Cardiac muscle cell (in vitro differentiated cells and primary cell): ENCODE measurements at places on chromosomes 2 and 18.

DNA sequence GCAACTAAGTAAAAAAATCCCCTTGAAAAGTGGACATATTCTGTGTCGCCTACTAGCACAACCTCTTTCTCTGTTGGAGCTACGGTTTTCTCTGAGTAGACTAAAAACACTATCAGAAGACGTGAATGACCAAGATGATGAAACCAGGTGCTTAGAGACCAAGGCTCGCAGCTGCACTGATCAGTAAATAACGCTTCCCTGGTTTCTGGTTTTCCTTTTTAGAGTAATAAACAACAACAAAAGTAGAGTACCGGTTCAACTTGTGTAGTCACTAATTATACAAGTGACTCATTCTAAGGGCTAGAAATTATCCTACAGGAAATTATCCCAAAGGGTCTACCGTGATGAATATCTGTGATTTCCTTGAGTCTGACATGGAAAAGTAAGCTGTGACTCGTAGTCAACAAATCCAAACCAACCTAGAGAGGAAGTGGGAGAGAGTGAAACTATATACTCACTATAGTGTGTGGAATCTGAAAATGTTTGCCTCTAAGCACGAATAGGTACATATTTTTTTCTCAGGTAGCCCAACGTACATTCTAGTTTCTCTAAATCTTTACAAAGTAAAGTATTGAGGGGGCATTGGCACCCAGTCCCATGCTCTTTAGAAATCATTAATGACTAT is 17.8 kb downstream of the RASGRP3 start:
- DNase-seq: no peak

DNA sequence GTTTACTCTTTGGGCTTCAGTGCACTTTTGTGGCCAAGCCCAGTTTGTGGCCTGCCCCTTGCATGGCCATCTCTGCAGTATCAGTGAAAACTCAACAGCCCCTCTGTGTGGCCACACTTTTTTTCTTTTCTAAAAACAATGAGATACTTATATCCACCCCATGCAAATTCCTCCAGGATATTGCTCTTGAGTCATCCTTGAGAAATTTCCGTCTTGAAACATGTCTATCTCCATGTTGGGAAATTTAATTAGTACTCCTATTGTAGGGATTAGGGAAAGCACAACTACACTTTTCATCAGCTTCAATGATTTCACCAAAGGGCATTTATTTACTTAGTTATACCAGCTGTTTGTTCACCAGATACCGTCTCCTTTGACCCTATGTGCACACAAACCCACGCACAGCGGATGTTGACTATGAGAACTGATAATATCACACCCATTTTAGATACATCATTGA is 993.1 kb downstream of the TSN start:
- DNase-seq: peak; percentile 98

- no peak for DNase-seq
Measured at GRCh38 chr2:70750320-70750719, 17.7 kb downstream of the ADD2 start.

GRCh38 chr18:45828917-45829811 is 3.7 kb downstream of the SIGLEC15 start:
- DNase-seq: no peak

GRCh38 chr2:206958261-206958660 is 18.9 kb downstream of the CPO start:
- DNase-seq: no peak

DNA sequence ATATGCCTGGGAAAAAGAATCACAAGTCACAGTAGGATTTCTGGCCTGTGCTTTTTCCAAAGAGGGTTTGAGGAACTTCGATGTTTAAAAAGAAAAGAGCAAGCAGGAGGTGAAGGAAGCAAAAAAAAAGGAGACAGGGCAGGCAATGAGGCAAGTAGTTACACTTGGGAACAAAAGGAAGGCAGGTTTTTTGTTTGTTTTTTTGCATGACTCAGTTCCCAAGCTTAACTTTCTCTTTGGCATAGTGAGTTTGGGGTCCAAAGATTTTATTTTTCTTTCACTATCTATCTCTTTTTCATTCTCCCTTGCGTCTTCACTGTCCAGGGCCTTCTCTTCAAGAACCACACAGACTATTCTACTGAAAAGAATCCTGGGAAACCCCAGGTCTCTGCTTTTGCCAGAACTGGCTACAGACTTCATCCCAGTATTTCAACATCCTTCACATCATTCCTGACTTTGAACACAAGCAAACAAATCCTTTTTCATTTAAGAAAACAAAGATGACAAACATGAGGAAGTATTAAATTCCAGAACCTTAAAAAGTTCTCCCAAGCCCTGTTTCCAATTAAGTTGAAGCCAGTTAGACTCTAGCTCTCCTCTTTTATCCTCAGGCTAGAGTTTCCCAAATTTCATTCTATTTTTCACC is 210.7 kb upstream of the RND3 start:
- no peak for DNase-seq

- DNase-seq: no peak
Measured at GRCh38 chr2:234691214-234691575, 194.3 kb upstream of the ARL4C start.

DNA sequence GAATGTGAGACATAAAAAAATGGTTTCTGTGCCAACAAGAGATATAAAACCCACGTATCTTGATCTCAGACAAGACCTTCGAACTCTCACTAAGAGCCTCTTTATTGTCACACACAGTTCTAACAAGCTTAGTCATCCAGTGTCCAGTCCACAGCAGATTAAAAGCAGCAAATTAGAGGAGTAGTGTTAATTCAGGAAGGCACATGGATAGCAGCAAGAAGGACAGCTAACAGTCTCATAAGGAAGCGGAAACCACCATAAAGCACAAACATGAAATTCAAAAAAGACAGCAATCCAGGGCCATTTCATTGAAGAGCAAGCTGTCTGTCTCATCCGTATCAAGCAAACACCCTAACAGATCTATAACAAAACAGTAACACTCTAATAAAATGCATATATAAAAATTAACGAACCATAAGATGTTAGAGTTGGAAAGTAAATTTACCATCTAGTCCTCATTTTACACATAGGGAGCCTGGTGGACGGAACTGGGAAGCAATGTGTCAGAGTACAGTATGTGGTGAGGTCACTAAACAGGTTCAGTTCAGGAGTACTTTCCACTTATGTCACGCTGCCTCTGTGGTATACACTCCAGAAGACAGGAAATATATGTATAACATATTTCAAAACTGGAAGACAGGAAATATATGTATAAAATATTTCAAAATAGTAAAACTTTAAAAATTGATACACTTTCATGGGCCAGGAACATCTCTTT is 18.3 kb downstream of the AAK1 start:
- peak; percentile 30 for DNase-seq

GRCh38 chr2:205524656-205525055 is 157.6 kb upstream of the NRP2 start:
- no peak for DNase-seq

GRCh38 chr2:132958887-132959286 is 288.9 kb upstream of the LYPD1 start:
- DNase-seq: no peak

- peak; percentile 45 for DNase-seq
Measured at GRCh38 chr2:157777427-157777826, 98.7 kb downstream of the ACVR1 start.

DNA sequence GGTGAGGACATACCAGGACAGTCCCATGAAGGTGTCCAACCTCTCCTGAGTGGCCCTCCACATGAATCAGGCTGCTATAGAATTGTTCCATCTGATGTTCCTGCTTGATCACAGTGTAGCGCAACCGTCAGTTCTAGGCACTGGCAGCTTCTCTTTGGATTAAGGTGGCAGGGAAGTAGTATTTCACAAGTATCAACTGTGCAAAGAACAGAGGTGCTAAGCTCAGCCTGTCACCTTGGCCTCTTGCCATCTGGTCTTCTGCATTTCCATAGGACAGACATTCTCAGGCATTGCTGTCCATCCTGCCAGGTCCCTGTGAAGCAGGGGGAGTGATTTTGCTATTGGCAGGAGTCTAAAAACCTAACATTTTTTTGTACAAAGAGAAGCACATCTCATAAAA is 182.2 kb upstream of the EPAS1 start:
- DNase-seq: peak; percentile 30

GRCh38 chr2:40955635-40956034 is 503.7 kb upstream of the SLC8A1 start:
- peak; percentile 8 for DNase-seq

GRCh38 chr2:75949385-75950030 is 238.8 kb upstream of the GCFC2 start:
- DNase-seq: no peak

DNA sequence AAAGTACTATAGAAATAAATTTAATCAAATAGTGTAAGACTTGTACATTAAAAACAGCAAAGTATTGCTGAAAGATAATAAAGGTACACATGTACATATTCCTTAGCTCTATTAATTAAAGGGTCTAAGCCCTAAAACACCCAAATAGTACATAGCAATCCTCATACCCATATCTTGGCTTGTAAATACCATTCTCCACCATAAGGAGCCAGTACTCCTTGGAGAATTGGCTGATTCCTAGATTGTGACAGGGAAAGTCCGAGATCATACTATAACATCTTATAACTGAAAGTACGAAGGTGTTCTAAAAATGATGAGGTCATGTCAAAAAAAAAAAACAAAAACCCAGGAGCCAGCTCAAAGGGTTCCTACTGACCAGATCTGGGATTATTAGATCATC is 614.6 kb downstream of the SUCLG1 start:
- no peak for DNase-seq

DNA sequence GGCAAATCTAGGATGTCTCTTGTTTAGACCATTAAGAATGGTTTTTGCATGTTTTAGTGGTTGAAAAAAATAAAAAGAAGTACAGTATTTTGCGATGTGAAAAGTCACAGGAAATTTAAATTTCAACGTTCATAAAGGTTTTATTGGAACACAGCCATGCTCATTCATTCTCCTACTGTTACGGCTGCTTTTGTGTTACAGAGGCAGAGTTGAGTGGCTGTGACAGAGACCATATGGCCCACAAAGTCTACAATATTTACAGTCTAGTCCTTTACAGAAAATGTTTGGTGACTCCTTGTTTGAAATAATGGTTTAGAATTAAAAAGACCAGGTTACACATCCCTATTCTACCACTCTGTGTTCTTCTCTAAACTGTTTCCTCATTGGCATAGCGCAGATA is 48.1 kb downstream of the MYOM1 start:
- no peak for DNase-seq

GRCh38 chr18:51171223-51171622 is 26.3 kb downstream of the MEX3C start:
- DNase-seq: no peak

GRCh38 chr18:44826418-44827259 is 146.0 kb downstream of the SETBP1 start:
- peak; percentile 75 for DNase-seq

GRCh38 chr2:96320728-96321622 is 4.1 kb upstream of the ITPRIPL1 start:
- DNase-seq: no peak

GRCh38 chr2:187011206-187011832 is 162.3 kb upstream of the ZSWIM2 start:
- no peak for DNase-seq

GRCh38 chr18:46555724-46556123 is 101.3 kb downstream of the LOXHD1 start:
- DNase-seq: peak; percentile 12

DNA sequence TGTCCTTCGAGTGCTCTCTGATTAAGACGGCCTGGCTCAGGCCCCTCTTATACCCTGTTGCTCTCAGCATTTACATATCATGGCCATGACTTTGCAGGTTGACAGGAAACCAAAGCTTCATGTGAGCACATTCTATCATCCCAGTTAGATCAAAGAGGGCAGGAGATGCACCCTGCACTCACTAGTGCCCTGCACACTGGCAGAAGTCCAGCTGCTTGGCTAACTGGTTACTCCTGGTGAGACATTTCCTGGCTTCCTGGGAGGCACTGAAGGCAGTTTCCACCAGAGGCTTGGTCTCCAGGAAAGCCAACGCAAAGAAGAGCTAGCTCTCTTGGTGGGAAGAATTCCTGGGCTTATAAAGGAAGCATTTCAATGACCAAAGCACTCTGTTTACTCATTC is 66.3 kb downstream of the LIPG start:
- no peak for DNase-seq

DNA sequence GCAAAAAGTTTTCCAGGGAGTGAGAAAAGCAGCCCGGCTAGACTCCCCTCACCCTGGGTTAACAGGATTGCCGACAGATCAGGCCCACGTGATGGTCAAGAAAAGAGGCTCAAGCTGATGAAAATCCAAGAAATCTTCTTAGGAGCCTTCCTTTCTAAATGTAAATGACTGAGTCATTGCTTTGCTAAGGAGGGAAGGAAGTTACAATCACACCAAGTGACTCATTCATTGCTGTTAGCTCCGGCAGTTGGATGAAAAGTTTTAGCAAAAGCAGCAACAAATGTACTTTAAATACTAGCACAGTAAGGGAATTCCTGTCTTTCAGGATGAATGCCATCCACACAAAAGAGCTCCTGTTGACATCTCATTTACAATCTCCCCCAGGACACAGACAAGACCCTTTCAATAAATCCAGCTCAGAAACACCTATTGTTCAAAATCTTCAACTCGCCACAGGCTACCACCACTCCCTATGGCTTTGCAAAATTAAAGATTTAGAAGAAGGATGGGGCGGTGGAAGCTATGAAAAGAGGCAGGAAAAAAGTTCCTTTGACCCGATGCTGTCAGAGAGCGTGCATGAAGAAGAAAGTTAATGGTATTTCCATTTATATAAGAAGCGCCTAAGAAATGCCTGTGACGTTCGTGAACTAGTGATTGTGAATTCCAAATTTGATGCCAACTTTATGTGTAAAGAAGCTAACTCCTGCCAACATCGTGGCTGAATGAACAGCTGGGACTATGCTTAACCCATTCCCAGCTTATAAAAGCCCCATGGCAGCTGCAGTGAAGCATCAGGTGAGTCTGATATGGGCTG is 153.7 kb downstream of the TGIF1 start:
- peak; percentile 96 for DNase-seq

DNA sequence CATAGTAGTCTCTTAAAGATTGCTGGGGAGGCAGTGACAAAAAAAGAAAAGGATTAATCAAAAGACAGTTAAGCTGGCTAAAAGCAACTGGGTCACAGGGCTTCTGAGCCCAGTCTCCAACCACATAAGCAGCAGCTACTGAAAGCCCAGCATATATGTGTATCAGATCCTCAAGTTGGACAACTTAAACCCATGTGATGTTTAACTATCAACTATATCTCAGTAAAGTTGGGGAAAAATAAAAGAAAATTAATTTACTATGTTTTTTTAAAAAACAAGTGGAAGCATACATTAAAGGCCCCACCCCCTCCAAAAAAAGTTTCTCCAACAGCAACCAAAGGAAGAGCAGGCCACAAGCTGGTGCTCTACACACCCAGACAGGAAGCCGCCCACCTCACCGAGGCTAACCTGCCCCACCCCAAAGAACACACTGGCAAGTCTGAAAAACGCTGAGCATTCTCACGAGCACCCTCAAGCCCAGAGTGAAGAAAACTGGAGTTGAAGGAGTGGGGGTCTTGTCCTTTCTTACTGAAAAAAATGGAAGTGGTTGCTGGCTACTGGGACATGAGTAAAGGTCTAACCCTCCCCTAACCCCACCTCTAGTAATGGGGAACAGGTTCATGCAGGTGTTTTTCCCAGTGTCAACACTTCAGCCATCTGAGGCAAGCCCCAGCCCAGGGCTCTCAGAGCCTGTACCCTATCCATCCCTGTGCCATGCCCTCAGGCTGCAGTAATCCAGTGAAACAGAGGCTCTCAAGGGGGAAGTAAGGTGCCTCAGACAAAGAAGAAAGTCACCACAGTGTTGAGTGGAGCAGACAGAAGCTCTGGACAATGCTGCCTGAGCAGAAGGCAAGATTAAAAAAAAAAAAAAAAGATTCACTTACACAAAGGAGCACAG is 106.3 kb downstream of the GYPC start:
- no peak for DNase-seq
